Nucleus accumbens (tissue), 56 donors: ENCODE measurements at places on chromosomes 5 and 9.

GRCh38 chr5:135434591-135435466, 12.3 kb downstream of the DCANP1 start:
- no peak for DNase-seq

- no peak for DNase-seq
Observed at GRCh38 chr9:111914749-111915424, 18.3 kb downstream of the UGCG start.

DNA sequence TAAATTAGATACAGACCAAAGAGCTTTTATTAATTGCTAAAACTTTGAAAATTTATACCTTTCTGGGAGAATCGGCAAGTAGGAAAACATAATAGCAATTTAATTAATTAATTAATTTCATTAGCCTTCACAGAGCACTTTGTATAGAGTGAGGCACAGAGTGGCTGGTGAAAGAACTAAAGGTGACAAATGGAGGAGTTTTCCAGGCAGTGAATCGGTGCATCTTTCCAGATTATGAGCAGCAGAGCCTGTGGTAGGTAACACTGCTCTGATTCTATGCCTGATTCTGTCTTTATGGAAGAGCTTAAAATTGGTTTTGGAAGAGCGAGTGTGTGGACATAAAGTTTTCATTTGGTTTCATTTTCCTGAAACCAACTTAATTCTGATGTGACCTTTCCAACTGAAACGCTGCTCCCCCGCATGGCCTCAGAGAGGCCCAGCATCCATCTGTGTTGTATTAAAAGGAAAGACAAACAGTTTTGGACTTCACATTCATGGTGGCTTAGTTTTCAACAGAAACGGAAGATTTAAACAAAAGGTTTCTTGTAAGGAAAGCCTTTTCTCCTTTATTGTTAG, 188.9 kb upstream of the RPS23 start:
- DNase-seq, result no peak

- no peak for DNase-seq
Observed at GRCh38 chr5:168318240-168318639, 26.8 kb downstream of the WWC1 start.

DNA sequence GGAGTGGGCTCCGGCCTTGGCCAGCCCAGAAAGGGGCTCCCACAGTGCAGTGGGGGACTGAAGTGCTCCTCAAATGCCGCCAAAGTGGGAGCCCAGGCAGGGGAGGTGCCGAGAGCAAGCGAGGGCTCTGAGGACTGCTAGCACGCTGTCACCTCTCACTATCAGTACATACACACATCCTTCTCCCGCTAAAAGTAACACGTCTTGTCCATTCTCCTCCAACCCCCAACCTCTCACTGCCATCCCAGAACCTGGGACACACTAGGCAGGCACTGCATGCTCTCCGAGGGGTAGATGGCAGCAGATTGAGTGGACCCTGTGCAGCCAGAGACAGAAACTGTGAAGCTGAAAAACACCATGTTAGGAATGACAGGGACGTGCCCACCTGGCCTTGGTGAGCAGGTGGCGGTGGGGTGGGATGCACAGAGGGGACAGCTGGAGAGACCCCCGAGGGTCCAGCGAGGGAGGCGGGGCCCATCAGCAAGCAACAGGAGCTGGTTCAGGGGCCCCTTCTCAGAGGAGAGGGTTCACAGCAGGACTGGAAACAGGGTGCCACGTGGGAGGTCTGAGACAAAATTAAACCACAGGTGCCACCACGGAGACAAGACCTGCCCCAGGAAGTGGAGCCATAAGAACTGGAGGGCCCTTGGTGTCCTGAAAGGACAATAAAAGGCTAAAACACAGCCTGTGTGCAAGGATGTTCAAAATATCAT, 16.9 kb downstream of the SEMA4D start:
- no peak for DNase-seq

DNA sequence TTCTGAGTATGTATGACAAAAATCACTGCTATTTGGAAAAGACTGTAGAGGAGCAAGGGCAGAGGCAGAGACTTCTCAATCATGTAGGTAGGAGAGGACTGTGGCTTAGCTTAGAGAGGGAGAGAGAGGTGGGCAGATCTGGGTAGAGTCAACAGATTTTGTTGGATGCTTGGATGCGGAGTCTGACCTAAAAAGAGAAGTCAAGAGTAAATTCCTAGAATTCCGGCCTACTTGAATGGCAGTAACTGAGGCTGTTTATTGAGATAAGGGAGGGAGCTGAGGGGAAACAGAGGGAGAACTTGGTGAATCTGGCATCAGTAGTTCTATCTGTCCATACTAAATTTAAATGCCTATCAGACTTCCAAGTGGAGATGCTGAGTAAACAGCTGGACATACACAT, 2.4 kb downstream of the TICAM2 start:
- DNase-seq, result no peak

- no peak for DNase-seq
Observed at GRCh38 chr5:126693806-126694205, 83.1 kb upstream of the LMNB1 start.

GRCh38 chr5:179298181-179298993, 46.9 kb downstream of the ADAMTS2 start:
- DNase-seq, result no peak

DNA sequence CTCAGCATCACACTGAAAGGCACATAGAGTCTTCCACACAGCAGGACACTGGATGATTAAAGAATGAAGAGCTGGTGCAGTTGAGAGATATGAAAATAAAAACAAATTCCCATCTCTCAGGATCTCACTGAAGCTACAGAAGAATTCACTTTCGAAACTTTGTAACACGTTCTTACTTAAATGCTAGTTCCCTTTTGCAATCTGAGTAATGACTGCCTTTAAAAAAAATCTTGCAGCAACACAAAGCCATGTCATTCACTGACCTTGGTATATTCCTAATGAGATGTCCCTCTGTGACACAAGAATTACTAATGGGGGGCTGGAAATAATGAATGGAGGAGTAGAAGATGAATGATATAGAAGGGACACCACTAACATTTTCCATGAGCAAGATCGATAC, 201.8 kb downstream of the GLIS3 start:
- DNase-seq, result no peak

- DNase-seq, result no peak
Observed at GRCh38 chr5:148998174-148998797, 64.6 kb downstream of the SH3TC2 start.

- no peak for DNase-seq
Observed at GRCh38 chr9:81416476-81417298, 272.7 kb downstream of the TLE1 start.

DNA sequence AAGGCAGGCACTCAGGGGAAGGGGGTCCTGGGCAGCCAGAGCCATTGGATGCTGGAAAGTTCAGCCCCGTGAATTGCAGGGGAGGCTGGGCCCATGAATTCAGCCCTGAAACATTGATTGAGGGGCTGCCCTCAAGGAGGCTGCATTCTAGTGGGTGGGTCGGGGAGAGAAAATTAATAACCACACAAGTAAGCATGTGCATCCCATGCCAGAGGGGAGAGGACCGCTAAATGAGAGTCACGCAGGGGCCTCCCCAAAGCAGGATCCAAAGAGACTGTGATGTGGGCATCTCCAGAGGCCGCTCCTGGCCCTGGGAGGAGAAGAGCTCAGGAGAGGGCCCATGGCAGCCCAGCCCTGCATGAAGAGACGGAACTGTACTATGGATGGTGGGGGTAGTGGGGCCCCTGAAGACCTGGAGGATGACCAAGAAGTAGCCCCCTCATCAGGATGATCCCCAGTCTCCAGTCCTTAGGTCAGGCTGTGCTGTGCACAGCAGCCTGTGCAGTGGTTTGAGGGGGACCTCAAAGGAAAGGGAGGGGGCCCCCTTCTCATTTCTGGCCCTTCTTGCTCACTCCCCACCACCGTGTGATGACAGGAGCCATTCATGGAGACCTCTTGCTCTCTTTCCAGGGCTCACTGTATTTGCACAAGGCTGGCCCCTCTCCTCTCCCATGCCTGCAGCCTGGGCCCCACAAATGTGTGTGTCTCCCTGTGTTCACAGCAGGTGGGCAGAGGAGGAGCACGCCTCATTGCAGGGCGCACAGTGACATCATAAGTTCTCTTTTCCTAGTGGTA, 233.6 kb upstream of the IRX1 start:
- no peak for DNase-seq

DNA sequence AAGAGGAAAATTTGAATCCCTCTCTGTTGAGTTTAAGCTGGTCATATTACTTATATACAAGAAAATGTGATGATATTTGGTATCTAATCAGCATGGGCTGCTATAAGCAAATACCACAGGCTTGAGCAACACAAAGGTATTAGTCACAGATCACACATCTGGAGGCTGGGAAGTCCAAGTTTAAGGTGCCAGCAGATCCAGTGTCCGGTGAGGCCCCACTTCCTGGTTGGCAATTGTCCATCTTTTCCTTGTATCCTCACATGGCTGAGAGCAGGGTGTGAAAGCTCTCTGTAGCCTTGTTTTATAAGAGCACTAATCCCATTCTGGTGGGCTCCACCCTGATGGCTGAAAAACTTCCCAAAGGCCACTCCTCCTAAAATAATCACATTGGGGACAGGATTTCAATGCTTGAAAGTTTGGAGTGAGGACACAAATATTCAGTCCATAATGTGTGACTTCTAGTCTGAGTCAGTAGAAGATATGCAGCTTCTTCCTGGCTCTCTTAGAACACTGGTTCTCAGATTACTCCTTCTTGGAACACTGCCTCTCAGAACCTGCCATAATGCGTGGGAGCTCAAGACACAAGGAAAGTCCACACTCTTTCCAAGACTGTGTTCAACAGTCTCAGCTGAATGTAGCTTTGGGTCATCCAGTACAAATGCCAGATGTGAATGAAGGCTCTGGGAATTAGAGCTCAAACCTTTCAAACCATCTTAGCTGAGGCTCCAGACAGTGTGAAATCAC, 124.1 kb downstream of the PRDM9 start:
- DNase-seq, result no peak

DNA sequence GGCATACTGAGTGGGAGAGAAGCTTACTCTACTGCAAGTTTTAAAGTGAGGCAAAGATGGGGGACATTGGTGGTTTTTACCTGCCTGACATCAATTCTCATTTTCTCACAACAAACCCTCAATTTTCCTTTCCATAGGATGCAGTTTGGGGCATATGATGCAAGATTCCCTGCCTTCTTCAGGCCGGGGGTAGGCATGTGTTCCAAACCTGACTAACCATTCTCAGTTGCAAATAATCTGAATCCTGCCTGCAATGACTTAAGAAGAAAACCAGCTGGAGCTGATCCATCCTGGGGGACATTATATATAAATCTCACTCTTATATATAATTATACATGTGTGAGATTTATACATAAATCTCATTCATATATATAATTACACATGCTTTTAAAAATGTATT, 223.6 kb upstream of the EFNA5 start:
- DNase-seq, result no peak

- DNase-seq, result peak; percentile 86
Observed at GRCh38 chr5:88680253-88681132, 202.5 kb downstream of the MEF2C start.

DNA sequence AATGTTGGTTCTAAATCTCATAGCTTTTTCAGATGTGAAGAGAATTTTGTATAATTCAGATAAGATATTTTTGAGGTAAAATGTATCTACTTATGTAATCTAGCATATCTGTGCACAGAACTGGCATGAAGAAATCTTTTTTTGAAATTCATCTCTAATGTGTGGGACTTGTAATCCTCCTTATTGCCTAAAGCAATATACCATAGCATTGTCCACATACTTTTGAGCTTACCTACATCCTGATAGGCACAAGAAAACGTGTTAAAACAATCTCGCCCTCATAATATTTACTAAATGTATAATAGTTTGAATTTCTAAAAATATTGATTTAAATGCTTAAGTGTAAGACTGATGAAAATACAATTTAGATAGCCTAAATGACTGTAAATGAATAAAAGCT, 1686.5 kb upstream of the ACO1 start:
- no peak for DNase-seq

DNA sequence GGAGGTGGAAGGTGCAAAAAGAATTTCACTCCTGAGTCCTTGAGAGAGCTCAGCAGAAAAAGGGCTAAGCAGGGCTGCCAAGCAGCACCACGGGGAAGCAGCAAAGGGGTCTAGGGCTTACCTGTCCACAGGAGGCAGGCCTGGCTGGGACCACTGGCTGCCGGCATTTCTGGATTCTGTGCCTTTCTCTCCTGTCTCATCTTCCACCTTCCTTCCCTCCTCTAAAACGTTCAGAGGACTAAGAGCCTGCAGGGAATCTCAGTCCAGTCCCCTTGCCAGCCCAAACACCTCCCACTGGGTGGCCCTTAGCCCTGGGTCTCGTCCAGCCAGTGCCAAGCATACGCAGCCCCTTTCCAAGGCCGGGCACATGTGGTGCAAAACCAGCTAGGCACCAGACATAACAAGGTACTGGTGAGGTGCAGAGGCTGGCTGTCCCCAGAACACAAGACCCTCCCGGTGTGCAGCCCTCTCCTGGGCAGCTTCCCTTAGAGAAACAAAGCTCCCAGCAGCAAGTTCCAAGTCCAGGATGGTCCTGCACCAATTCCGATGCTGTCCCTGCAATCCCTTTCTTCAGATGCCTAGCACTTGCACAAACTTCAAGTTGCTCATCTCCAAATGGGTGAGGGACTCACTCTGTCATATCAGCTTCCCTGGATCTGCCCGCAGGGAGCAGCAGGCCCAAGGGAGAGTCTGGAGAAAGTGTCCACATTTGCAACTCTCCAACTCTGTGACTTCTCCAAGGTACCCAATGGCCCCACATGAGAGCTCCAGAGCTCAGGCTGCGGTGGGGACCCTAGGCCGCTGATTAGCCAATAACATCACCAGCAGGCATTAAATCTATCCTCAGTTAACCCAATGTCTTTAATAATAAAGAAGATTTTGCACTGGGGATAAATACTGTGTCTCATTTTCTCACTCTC, 126.3 kb downstream of the C5orf15 start:
- DNase-seq, result no peak

DNA sequence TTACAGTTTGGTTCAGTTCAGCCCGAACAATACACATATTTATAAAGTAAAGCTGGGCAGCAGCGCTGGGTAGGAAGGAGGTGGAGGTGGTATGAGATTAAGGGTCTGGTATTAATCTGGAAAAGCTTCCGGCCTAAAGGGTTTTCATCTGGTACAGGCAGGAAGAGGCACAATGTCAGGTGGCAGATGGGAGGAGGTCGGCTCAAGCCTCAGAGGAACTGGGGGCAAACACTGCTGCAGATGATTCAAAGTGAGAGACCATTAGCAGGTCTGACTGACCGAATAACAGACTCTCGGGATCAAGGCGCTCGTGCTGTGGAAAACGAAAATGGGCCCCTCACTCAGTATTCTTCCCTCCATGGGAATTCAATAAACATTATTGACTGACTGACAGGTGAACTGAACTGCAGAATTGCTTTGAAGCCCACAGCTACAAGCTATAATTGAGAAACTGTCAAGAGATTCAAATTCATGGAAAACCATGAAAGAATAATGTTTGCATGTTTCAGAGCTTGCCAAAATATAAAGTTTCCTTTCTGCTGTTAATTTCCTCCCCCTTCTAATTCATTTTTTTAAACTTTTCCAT, 75.3 kb downstream of the TMEM167A start:
- no peak for DNase-seq

- DNase-seq, result no peak
Observed at GRCh38 chr5:174953871-174954270, 229.5 kb downstream of the MSX2 start.

GRCh38 chr5:126938466-126938865, 91.9 kb downstream of the MARCHF3 start:
- no peak for DNase-seq
